ENCODE measurements at places on chromosomes 13 and 19. TPM values are rescaled to one million over a fixed set of nuclear protein-coding genes. Genes with fewer than 3 reads are reported as not detected.

- DNase-seq: no peak
Observed at GRCh38 chr19:32580353-32580900, 563 bp upstream of the PDCD5 start.

DNA sequence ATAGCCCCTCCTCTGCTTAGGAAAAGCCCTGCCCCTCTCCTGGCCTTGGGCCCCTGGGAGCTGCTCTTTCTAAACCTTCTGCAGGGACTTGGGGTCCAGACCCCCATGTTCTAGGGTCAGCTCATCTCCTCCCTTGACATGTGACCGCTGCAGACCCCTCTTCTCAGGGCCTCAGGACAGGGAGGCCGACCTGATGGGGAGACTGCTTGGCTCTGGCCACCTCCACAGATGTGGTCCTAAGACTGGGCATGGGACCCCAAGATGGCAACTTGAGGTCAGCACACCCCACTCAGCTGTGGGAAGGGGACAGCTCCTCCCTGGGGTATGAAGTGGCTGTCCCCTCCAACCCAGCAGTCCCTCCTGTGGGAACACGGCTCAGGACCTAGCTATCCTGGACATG lies 3.9 kb upstream of the SIX5 start:
- DNase-seq: no peak

- peak; percentile 80 for DNase-seq
Observed at GRCh38 chr19:30669329-30670010, 297.3 kb downstream of the ZNF536 start.

DNA sequence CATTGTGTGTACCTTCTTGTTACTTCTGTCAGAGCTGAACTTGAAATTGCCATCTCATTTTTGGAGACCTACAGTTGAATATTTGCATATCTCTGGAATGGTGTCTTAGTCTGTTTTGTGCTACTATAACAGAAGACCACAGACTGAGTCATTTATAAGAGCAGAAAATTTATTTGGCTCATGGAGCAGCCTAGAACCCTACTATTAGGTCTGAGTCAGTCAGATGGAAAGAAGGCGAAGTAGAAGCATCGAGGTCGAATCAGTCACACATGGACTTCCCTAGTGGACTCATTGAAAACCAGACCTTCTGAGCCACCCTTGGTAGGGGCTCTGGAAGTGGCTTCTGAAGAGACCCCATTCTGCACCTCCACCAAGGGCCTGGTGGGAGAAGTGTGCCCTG lies 33.9 kb upstream of the TPT1 start:
- DNase-seq: no peak

DNA sequence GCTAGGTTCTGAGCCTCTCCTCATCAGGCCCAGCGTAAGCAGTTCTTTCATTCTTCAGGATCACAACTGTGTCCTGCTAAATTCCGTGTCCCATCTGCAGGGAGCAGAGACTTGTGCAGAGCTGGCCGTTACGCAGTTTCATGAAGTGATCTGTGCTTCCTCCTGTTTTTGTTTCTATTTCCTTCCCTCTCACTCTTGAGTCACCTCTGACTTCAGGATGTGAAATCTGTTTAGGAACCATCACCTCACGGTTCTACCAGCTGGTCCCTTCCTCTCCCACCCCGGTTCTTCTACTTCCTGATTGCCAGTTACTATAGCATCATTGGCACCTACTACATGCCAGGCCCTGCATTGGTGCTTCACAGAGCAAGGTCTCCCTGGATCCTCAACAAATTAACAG lies 8.5 kb downstream of the MAU2 start:
- no peak for DNase-seq

GRCh38 chr13:33994198-33994597 lies 176.2 kb downstream of the RFC3 start:
- DNase-seq: no peak

- DNase-seq: peak; percentile 61
Observed at GRCh38 chr13:114126789-114127472, 5.5 kb downstream of the RASA3 start.

- peak; percentile 57 for DNase-seq
Observed at GRCh38 chr13:103941506-103942140, 875.4 kb upstream of the SLC10A2 start.

DNA sequence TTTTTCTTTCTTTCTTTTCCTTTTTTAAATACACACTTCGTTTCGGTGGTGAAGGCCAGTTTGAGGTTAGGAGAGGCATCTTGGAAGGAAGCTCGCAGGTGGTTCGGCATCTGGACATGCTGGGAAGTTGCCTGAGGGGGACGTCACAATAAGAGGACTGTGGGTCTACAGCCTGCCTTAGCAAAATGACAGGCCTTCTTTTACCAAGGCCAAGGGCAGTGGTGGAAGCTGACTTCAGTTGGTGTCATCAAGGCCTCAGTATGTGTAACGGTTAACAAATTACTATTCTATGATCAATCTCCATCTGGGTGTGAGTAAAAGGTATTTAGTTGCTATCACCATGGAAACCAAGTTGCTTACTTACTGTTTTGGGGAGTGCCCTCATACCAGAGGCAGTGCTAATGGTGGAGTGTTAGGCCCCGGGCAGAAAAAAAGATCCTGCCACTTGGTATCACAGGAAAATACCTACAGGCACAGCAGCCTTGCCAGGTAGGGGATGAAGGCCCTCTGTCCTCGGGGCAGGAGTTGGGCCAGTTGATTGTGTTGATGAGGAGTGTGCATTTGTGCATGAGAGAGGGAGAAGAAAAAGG lies 10.3 kb downstream of the ACTN4 start:
- no peak for DNase-seq

DNA sequence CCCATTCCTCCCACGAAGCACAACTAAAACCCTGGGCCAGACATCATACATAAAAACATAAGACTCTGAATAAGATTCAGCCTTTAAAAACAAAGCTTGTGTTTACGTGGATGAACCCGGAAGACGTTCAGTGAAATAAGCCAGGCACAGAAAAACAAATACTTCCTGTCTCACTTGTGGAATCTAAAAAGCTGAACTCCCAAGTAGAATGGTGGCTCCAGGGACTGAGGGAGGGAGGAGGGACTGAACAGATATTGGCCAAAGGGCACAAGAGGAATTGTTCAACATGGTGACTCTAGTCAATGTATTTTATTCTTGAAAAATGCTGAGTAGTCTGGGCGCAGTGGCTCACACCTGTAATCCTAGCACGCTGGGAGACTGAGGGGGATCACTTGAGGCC lies 35.7 kb upstream of the TPM4 start:
- DNase-seq: peak; percentile 50

GRCh38 chr19:1811942-1812425 lies at the start of gene ATP8B3:
ATP8B3 (minus strand) TSS chr19:1812276; CDS start chr19:1811736, 540 bp downstream.
- no peak for DNase-seq

DNA sequence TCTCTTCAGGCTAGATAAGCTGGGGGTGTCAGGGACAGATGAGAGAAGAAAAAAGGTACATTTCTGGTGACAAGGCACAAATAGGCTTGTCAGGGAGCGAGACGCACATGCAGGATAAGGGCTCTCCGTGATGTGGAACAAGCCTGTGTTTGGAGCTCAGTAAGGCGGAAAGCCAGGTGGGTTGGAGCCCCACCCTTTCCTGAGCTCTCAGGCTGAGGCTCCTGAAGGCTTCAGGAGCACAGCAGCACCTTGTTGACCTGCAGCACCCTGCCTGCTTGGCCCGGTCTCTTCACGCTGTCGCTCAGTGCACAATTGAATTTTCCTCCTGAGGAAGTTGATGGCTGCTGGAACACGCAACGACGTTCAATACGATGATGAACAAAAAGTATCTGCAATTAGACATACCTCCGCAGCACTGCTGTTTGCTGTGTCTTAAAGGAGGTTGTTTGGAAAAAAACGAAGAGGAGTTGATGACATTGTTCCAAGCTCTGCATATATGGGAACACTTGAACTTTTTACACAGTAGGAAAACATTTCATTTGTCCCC lies 29.3 kb downstream of the SERP2 start:
- DNase-seq: peak; percentile 58

DNA sequence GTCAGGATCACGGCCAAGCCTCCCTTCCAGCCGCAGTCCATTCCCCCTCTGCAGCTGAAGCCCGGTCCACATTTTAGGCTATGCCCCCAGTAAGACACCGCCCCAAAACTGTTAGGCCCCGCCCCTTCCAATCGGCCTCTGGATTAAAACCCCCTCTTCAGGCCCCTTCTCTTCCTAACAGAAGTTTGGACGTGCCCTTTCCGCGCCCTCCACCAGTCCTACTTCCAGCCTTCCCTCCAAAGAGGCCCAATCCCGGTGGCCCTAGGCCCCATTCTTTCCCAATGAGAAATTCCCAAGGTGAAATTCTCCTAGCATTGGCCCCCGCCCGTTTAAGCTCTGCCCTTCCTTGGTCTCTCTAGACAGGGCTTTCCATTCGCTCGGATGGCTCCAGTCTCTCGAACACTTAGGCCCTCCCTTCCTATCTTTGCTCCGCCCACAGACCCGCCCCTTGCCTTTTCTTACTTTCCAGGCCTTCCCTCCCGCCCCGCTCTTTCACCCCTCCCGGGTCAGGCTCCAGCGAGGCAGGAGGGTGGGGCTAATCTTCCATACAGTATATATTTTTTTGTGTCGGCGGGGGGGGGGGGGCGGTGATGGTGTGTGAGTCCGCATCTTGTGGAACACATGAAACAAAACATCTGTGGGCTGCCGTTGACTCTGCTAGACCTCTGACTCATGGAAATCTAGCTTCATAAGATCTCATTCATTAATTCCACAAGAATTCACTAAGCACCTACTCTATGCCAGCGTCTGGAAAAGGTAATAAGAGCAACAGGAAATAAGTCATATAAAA lies 13.6 kb downstream of the LTBP4 start:
- DNase-seq: peak; percentile 95

- DNase-seq: peak; percentile 74
Observed at GRCh38 chr13:94435604-94436226, 43.8 kb downstream of the DCT start.

DNA sequence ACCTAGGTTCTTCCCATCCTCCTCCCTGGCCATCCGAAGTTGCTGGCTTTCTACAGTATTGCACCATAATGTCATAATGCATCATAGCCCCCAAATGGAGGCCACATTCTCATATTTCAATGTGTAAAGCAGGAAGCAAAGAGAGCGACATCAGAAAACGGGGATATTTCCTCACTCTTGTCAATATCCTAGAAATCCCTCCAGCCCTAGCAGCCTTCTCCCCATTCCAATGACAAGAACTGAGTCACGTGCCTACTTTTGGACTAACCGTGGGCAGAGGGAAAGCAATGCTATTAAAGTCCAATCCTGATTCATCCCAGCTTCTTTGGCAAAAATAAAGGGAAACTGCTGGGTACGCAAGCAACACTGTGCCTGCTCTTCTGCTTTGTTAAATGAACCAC lies 4.3 kb upstream of the RAP2A start:
- DNase-seq: no peak

GRCh38 chr13:50149214-50149613 lies 134.0 kb downstream of the KCNRG start:
- DNase-seq: no peak

- DNase-seq: no peak
Observed at GRCh38 chr13:93375491-93375890, 148.9 kb downstream of the GPC6 start.

GRCh38 chr13:99693852-99694611 lies 192.8 kb downstream of the TM9SF2 start:
- no peak for DNase-seq

- DNase-seq: peak; percentile 89
Observed at GRCh38 chr19:52946322-52947310, 16.1 kb downstream of the ZNF816 start.

- no peak for DNase-seq
Observed at GRCh38 chr19:32802840-32803239, 66.7 kb downstream of the SLC7A9 start.

DNA sequence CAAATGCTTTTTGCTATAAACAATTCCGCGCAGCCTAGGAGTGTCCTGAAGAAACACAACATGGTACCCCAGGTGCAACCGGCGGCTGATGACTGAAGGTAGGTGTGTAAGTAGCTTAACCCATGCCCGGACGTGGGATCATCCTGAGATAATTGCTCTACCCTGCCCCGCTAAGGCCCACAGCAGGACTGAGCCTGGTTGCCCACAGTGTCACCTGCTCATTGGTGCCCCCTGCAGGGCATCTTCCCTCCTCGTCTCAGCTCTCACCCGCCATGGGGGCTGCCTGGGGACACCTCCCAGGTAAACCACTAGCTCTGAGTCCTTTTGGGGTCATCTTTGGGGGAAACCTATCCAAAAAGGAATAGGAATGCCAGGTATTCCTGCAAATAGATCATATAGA lies 22.3 kb downstream of the TMEM161A start:
- no peak for DNase-seq

GRCh38 chr13:39016787-39017186 lies 21.1 kb downstream of the PROSER1 start:
- no peak for DNase-seq

- DNase-seq: no peak
Observed at GRCh38 chr13:113245849-113246796, 36.7 kb downstream of the CUL4A start.

DNA sequence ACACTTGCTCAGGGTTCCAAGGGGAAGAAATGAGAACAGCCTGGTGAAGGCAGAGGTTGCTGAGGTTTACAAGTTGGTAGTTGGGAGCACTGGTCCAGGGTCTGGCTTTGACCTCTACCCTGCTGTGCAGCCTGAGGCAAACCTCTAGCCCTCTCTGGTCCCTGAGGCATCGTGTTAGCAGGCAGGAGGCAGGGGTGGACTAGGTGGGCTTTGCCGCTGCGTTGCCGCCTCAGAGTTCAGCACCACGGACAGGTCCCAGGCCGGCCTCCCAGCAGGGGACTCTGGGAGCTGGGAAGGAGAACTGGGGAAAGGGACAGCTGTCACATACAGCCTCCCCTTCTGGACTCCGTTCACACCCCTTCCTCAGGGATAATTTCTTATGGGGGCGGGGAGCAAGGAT lies 3.1 kb downstream of the NCAN start:
- DNase-seq: no peak

ATP4B gene
- 0.16 TPM for total RNA-seq

SULT2A1 gene
- not detected for total RNA-seq

TEX30 gene
- total RNA-seq: 9.9 TPM

ODAD3 gene
- total RNA-seq: 1.5 TPM

ZNF547 gene
- total RNA-seq: 4.1 TPM

SRRM5 gene
- 0.28 TPM for total RNA-seq

SLITRK6 gene
- 0.09 TPM for total RNA-seq

ZNF541 gene
- total RNA-seq: 0.69 TPM

BEST2 gene
- total RNA-seq: not detected

CEACAM8 gene
- not detected for total RNA-seq

SHISA2 gene
- 3.7 TPM for total RNA-seq

TMPRSS9 gene
- not detected for total RNA-seq

RETN gene
- 1.1 TPM for total RNA-seq
